Testis (tissue), 5 donors: ENCODE measurements at places on chromosomes 2 and 18.

GRCh38 chr2:239673641-239674040, 272.8 kb upstream of the HDAC4 start:
- peak; percentile 10 for DNase-seq
- H3K27ac ChIP-seq, result no peak overlapping the region
- no peak overlapping the region for H3K4me3 ChIP-seq
- no peaks in the 10 kb centered on the region for H3K27me3 ChIP-seq

DNA sequence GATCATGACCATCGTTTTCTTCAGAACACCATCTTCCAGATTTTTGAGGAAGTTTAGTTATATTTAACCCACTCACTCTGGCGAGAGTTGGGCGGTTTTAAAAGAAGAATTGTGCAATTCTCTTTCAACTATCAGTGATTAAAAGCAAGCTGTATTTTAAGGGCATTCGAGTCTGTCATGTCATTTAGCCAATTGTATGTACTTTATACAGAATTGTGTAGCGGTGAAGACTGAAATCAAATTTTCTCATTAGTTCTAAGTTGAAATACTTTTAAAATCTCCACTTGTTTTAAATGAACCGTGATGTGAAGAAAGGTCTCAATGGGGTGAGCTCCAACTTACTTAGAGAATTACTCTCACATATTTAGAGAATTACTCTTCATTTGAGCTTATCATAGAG, 214.6 kb upstream of the DTNA start:
- no peaks in the 10 kb centered on the region for H3K27me3 ChIP-seq
- DNase-seq, result no peak
- H3K27ac ChIP-seq, result no peak overlapping the region
- no peaks in the 10 kb centered on the region for H3K36me3 ChIP-seq
- no peak overlapping the region for H3K4me3 ChIP-seq

GRCh38 chr2:202072226-202072625, 829 bp upstream of the KIAA2012 start:
- DNase-seq, result no peak
- H3K36me3 ChIP-seq, result no peaks in the 10 kb centered on the region
- H3K4me3 ChIP-seq, result no peak overlapping the region
- no peak overlapping the region for H3K27ac ChIP-seq
- no peaks in the 10 kb centered on the region for H3K27me3 ChIP-seq

- H3K4me3 ChIP-seq, result no peak overlapping the region
- no peaks in the 10 kb centered on the region for H3K36me3 ChIP-seq
- no peaks in the 10 kb centered on the region for H3K27me3 ChIP-seq
- no peaks in the 10 kb centered on the region for H3K4me1 ChIP-seq
- H3K27ac ChIP-seq, result no peak overlapping the region
Observed at GRCh38 chr18:78884502-78884901, 95.1 kb upstream of the SALL3 start.

DNA sequence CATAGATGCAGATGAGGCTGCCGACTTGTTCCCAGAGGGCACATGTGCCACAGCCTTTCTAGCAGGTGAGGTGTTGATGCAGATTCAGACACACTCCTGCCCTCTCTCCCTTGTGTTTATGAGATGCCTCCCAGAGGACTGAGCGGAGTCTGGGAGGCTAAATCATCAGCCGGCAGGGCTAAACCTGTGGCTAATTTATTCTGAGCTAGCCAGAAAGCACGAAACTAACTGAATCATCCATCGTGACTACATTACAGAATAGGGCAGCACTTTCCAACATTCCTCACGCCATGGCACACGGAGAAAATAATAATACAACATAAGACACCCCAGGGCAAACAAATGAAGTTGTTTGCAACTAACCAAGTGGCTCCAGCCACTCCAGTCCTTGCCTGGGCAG, 101.7 kb upstream of the FZD7 start:
- no peak overlapping the region for H3K4me3 ChIP-seq
- H3K27me3 ChIP-seq, result no peaks in the 10 kb centered on the region
- H3K27ac ChIP-seq, result no peak overlapping the region

DNA sequence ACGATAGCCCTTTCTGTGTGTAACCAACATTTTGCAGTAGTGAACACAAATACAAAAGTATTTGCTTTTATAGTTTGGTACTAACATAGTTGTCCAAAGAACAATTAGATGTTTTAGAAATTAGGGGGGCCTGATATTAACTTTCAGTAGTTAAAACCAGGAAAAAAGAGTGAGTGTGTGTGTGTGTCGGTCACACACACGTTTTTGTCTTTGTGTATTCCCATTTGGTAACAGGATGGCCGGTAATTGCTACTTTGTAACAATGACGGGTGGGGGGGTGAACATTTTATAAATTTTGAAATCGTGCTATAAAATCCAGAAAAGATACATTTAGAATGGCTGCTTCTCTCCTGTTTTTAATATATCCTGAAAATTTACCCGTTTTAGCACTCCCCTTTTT, 1.5 kb downstream of the PPIG start:
- H3K27me3 ChIP-seq, result no peaks in the 10 kb centered on the region
- peak overlapping the region; percentile 99 for H3K4me3 ChIP-seq
- H3K4me1 ChIP-seq, result peaks cover 19% of the 10 kb centered on the region
- DNase-seq, result peak; percentile 73

GRCh38 chr2:80515964-80516363, 211.4 kb upstream of the LRRTM1 start:
- DNase-seq, result no peak
- H3K4me3 ChIP-seq, result no peak overlapping the region
- no peaks in the 10 kb centered on the region for H3K27me3 ChIP-seq
- H3K4me1 ChIP-seq, result no peaks in the 10 kb centered on the region

DNA sequence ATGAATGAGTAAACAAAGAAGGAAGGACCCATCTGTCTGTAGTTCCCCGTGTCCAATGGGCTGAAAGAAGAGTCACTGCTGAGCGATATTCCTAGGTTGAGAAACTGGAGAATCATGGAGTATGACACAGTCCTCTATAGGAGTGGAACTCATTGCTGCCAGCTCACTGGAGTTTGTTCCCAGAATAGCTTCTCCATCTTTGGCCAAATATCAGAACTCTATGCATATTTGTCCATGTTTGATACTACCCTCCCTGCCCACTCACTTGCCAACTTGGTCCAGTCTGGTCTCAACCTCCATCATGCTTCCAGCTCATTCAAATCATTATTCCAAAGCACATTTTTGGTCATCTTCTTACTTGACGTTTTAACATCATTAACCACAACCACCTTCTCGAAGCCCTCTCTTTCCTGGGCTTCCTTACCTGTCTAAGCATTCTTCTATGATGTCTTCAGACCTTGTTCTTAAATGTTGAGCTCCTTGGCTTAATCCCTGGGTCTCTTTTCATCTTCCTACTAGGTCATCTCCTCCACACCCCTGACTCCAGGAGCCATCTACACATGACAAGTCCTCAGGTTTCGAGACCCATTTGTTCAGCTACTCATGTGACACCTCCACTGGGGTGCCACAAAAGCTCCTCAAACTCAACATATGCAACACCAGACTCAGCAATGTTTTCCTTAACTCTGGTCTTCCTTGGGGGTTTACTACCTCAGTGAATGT, 221.6 kb downstream of the MYCN start:
- no peaks in the 10 kb centered on the region for H3K4me1 ChIP-seq
- H3K36me3 ChIP-seq, result no peaks in the 10 kb centered on the region
- no peak overlapping the region for H3K4me3 ChIP-seq
- DNase-seq, result no peak
- H3K27me3 ChIP-seq, result no peaks in the 10 kb centered on the region
- H3K27ac ChIP-seq, result no peak overlapping the region

DNA sequence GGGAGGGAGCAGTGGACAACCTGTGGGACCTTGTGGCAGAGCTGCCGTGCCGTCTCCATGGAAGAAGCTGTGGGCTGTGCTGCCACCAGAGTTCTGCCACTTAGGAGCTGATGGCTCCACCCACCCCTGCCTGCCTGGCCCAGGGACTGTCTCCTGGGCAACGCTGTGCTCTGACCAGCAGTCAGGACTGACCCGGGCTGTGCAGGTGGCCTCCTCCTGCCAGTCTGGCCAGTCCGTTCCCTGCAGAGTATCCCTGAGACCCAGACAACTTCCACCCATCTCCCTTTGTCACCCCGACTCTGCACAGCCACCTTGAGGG, 12.8 kb downstream of the ASIC4 start:
- no peaks in the 10 kb centered on the region for H3K27me3 ChIP-seq
- no peak overlapping the region for H3K4me3 ChIP-seq
- no peak overlapping the region for H3K27ac ChIP-seq
- no peaks in the 10 kb centered on the region for H3K36me3 ChIP-seq

DNA sequence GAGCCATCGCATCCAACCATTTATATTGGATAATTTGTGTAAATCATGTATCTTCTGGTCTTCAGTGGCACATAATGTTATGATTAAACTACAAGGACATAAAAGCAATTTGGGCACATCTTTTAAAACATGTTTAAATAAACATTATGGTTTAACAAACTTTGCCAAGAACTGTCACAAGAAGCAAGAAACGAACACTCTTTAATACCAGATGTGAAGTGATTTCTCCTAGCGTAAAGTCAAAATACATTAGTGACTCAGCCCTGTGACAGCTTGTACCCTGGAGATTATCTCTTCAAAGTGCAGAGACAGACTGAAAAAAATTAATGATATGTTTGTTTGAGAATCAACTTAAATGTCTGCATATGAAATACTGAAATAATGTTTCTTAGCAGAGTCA, 39.9 kb downstream of the DSEL start:
- DNase-seq, result no peak
- no peaks in the 10 kb centered on the region for H3K27me3 ChIP-seq
- no peak overlapping the region for H3K27ac ChIP-seq

DNA sequence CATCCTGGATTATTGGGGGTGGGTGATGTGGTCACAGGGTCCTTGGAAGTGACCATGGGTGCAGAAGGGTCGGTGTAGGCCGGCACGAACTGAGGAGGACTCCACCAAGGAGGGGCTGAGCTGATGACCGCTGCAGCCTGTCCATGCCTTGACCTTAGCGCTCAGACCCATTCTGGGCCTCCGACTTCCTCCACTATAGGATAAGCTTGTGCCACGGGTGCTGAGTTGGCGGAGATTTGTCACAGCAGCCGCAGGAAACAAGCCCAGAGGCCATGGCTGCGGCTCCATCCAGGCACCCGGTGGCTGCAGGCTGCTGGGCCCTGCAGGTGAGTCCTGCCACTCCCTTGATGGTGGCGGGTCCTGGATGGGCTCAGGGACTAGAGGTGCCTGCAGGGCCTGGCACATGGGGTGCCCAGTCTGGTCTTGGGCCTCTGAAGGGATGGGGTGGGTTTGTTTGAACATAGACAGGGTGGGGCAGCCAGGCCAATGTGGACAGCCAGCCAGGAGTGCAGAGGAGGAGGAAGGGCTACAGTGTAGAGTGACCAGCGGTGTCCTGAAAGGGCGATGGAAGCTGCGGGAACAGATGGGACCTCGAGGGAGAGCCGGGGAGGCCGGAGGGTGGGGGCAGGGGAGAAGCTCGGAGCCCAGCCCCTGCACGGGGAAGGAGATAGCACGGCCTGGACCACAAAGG, 84.8 kb downstream of the SEPTIN10 start:
- DNase-seq, result peak; percentile 10
- H3K36me3 ChIP-seq, result no peaks in the 10 kb centered on the region
- H3K27me3 ChIP-seq, result no peaks in the 10 kb centered on the region

DNA sequence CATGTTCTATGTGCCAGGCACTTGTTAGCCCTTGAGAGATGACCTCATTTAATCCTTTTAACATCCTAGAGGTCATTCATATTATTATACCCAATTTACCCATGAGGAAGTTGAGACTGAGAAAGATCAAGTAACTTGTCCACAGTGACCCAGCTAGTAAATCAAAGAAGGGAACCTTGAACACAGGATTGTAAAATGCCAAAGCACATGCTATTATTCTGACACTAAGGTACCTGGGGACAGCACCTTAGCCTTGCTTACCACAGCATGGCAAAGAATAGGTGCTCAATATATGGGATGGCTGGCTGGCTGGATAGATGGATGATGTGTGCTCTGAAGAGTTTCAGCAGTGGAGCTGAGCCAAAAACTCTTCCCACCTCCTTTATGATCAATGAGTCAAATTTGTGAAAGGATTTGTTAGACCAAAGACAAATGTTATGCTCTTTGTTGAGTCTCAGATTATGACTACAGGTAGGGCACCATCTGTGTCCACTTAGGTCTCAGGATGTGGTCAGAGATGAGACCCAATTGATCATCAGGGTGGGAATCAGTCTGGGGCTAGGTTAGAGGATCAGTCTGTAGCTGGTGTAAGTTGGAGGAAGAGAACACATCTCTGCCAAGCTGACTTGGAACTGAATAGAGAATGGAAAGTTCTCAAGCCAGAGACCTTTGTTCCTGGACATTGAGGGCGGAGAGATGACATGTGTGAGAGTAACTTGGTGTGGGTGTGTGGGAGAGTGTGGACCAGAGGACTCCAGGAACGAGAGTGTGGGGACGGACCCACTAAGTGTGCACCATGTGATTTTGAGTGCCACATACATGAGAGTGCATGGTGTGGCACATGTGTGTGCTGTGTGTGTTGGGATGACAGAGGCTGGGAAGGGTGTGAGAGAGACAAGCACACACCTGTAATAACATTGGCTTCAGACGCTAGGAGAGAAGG, 16.3 kb upstream of the PKDCC start:
- H3K36me3 ChIP-seq, result no peaks in the 10 kb centered on the region
- no peak overlapping the region for H3K27ac ChIP-seq
- peaks cover 14% of the 10 kb centered on the region for H3K4me1 ChIP-seq
- DNase-seq, result no peak
- H3K27me3 ChIP-seq, result no peaks in the 10 kb centered on the region

- no peak for DNase-seq
- no peak overlapping the region for H3K4me3 ChIP-seq
- H3K4me1 ChIP-seq, result no peaks in the 10 kb centered on the region
- no peaks in the 10 kb centered on the region for H3K36me3 ChIP-seq
- H3K27me3 ChIP-seq, result no peaks in the 10 kb centered on the region
Observed at GRCh38 chr18:9038277-9038871, 64.1 kb upstream of the NDUFV2 start.

- H3K27ac ChIP-seq, result no peak overlapping the region
- no peaks in the 10 kb centered on the region for H3K36me3 ChIP-seq
- no peaks in the 10 kb centered on the region for H3K27me3 ChIP-seq
- no peak overlapping the region for H3K4me3 ChIP-seq
- H3K4me1 ChIP-seq, result no peaks in the 10 kb centered on the region
Observed at GRCh38 chr2:85828725-85829124, 60.1 kb downstream of the ST3GAL5 start.
